GM12865 (cell line): ENCODE measurements at places on chromosomes 1 and 21.

GRCh38 chr1:155012026-155012546 is 9.5 kb downstream of the ZBTB7B start:
- DNase-seq: no peak

- DNase-seq: no peak
Observed at GRCh38 chr21:40011371-40011770, 144.1 kb downstream of the PCP4 start.

GRCh38 chr1:217059401-217059800 is 336.2 kb upstream of the ESRRG start:
- no peak for DNase-seq

- DNase-seq: no peak
Observed at GRCh38 chr1:39397487-39397886, 93.9 kb upstream of the BMP8A start.

DNA sequence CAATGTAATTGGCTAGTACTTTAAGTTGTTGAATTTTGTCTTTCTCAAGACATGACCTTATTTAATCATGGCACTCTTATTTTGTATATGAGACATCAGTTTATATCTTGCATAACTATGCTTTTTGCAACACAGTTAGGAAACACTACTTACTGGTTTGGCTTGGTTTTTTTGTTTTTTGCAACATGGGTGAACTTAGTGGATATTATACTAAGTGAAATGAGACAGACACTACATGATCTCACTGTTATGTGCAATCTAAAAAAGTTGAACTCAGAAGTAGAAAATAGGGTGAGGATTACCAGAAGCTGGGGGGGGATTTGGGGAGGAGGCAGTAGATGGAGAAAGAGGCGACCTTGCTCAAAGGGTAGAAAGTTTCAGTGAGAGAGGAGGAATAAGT is 132.1 kb downstream of the PLA2G4A start:
- DNase-seq: no peak

DNA sequence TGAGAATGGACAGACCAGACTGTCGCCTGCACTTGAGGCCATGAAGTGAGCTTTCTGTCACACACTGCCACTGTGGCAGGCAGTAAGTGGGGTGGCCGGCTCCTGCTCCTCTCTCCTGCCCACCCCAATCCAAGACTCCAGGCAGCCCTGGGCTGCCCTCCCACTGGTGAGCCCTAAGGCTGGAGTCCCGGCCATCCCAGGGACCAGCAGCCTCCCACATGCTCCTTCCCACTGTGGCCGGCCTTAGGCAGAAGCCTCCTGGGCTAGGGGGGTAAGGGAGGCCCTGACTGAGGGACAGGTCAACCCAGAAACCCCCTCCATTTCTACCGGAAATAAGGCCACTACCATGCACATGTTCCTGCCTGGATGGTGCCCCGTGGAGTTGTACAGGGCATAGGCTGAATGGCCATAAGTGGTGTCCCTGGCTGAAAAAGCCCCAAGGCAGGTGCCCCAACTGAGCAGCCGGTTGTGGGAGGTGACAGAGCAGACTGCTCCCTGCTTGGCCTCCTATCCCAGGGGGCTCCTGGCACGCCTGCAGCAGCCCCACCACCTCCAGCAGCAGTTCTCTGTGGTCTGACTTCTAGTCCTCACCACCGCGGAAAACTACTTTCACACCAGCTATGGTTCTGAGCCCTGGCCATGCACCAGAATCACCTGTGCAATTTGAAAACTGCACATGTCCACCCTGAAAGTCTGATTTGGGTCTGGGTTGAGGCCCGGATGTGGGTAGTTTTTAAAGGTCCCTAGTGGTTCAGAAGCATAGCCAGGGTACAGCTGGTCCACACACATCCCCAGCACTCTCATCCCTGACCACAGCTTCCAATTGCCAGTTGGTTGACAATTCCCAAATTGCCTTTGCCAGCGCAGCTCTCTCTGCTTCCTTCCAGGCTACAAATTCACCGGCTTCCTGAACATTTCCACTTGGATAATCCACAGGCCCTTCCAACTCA is 1.6 kb upstream of the ARTN start:
- DNase-seq: no peak
